ENCODE measurements at places on chromosomes 2 and 18.

DNA sequence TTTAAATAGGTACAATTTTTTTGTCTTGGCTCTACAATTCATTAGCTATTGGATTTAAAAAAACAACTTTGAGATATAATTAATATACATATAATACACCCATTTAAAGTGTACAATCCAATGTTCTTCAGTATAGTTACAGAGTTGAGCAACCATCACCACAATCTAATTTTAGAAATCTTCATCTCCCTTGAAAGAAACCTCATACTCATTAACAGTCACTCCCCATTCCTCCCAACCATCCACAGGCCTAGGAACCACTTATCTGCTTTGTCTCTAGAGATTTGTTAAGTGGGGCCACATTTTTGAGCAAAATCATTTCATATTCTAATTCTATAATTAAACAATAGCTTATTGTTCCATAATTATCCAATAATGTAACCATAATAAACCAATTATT lies 32.6 kb downstream of the MRPL33 start:
- DNase-seq: no peak

DNA sequence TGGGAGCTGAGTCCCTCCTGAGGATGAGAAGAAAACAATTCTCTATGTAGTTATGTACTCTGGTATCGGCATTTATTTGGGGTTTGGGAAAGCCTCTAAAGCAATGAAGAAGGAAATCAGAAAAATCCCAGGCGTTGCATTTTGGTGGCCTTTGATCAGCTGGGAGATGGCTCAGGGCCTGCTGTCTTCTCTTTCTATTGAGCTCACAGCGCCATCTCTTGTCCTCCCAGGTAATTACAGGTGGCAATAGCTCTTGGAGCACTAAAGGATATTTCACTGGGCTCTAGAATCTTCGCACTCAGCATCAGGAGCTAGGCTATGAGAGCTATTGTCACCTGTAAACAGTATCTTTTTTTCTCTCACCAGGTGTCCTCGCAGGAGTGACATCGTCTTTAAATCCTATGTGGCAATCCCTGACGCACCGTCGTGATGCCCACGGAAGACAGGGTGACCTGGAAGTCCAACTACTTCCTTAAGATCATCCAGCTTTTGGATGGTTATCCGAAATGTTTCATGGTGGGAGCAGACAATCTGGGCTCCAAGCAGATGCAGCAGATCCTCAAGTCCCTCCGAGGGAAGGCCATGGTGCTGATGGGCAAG lies 76.1 kb upstream of the PMAIP1 start:
- DNase-seq: peak; percentile 74

DNA sequence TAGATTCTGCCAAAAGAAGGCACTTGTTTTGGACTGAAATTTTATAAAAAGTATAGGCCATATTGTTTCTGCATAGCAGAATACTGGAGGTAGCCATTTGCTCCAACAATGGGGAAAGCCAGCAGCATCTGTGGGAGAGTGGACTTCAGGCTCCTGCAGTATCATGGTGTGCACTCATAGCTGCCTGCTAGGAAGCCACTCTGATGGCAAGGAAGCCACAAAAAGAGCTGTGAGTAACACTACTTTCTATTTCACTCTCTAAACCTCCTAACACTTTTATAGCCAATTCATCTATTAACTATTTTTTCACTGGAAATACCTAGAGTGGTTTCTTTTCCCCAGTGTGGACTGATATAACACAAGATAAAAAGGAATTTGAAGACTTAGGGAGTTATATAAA lies 144.4 kb upstream of the KCNJ3 start:
- no peak for DNase-seq

DNA sequence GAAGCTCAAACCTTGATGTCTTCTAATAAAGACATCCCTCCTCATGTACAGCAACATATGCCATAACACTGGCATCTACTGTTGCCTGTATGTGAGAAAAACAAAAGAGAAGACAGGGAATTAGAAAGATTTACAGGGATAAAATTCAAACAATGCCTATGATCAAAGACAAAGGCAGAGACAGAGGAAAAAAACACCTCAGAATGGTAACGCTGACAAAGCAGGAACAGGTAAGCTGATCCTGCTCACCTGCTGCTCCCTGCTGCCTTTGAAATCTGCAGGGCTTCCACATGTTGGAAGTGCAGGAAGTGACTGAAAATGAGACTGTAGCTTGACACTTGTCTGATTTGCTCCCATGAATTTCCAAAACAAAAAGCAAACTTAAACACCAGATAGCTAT lies 90.2 kb upstream of the DNAJC10 start:
- no peak for DNase-seq

DNA sequence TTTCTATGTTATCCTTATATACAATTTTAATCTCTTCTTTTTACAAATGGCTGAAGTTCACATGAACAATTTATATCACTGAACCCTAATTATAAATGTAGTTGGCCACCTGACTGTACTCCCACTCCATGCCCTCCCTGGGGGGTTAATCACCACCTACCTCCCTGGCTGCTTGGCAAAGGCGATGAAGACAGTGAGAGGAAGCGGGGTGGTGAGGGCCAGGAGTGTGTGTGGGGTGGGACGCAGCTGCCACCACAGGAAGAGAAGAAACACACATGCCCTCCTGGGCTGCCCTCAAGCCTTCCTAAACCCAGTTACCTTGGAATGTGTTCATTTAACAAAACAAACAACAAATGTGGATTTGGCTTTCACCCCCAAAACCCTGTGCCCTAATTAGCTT lies 87.0 kb upstream of the REV1 start:
- no peak for DNase-seq

DNA sequence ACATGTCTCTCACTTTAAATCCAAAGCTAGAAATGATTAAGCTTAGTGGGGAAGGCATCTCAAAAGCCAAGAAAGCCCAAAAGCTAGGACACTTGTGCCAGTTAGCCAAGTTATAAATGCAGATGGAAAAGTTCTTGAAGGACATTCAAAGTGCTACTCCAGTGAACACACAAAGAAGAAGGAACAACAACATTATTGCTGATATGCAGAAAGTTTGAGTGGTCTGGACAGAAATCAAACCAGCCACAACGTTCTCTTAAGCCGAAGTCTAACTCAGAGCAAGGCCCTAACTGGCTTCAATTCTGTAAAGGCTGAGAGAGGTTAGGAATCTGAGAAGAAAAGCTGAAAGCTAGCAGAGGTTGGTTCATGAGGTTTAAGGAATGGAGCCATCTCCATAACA lies 49.0 kb downstream of the PPP4R1 start:
- no peak for DNase-seq

DNA sequence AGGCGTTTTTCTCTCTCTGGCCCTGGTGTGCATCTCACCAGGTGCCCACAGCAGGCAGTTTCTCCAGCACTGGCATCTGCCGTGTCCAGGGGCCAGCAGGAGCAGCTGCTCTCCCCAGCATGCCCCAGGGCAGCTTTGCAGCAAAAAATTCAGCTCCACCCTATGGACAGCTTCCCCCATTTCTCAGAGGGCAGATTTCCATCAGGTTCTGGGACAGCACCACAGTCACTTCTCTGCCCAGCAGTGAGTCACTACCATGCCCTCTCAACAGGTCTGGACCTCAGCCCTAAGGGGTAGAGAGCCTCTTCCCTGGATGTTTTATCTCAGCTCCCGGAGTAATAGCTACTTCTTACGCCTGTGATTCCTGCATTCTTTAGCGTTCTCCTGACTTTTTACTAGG lies 170.2 kb upstream of the RAB12 start:
- no peak for DNase-seq

DNA sequence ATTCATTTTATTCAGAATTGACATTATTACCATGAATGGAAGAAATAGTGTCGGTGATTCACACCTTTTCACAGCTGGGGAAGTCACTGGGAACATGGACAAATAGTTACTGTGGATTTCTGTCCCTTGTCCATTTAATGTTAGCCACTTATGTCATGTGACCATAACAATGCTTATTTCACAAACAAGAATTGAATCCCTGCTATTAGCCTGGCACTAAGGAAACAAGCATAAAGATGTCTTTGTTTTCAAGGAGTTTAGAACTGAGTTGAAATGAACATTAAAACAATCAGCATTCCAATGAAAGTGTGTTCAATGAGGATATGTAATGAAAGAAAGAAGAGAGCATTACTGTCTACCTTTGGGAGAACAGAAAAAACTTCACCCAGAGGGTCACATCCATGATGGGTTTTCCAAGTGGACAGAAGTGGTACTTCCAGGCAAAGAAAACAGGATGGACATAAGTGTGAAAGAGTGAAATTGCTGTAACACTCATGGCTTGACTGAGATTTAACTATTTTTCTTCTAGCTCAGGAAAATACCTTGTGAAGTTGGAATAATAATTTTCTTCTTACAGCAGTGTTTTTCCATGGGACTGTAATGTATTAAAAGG lies 324.5 kb upstream of the UBE2E3 start:
- DNase-seq: no peak

- peak; percentile 27 for DNase-seq
These were observed 170.7 kb upstream of the FSIP2 start for GRCh38 chr2:185567940-185568339.

GRCh38 chr2:213537579-213537978 lies 253.3 kb downstream of the SPAG16 start:
- no peak for DNase-seq

DNA sequence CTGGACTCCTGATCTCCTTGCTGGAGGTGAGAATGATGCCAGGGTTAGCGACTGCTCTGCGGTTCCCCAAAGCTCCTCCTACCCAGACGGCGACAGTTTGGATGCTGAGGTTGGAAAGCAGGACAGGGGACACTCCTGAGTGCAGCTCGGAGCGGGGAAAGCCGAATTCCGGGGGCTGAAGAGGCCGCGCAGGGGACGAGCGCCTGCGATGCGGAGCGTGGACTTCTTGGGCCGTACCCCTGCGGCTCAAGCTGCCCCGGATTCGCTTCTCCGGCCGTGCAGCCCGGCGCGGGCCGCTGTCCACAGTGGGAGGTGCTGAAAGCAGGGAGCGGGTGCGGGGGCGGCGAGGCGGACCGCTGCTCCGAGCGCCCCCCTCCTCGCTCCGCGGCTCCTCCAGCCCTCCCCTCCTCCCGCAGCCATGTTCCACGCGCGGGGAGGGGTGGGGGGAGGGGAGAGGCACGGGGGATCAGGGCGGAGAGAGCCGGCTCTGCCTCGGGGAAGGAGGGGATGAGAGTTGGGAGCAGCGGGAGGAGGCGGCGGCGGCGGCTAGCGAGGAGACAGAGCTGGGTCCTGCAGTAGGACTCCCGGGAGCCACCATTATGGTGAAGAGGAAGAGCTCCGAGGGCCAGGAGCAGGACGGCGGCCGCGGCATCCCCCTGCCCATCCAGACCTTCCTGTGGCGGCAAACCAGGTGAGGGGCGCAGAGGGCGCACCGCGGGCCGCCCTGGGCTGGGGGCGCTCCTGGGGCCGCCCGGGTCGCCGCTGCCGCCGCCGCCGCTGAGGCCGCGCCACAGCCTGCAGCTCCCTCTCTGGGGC lies at the start of gene UNC80:
Gene UNC80, plus strand, starts transcription at position 359 of the 816 bp plus-strand sequence. Its CDS starts 241 bp downstream, at position 600.
- DNase-seq: peak; percentile 85

GRCh38 chr18:14093307-14093915 lies 38.8 kb downstream of the ZNF519 start:
- DNase-seq: no peak

- DNase-seq: no peak
These were observed 132.9 kb upstream of the SIX2 start for GRCh38 chr2:45141883-45142866.

DNA sequence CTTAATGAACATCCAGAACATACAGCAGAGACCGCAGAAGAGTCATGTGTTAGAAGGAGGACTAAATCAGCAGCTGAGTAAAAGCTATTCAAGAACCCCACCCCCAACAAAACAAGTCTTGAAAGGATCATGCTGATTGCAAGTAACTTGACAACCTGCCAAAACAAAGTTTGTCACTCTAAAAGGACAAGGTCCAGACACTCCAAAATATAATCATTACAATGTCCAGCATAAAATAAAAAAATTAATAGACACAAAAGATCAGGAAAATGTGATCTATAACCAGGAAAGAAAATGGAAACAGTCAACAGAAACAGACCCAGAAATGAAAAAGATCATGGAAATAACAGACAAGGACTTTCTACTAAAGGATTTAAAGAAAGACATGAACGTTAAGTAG lies 28.5 kb downstream of the CCDC88A start:
- no peak for DNase-seq

DNA sequence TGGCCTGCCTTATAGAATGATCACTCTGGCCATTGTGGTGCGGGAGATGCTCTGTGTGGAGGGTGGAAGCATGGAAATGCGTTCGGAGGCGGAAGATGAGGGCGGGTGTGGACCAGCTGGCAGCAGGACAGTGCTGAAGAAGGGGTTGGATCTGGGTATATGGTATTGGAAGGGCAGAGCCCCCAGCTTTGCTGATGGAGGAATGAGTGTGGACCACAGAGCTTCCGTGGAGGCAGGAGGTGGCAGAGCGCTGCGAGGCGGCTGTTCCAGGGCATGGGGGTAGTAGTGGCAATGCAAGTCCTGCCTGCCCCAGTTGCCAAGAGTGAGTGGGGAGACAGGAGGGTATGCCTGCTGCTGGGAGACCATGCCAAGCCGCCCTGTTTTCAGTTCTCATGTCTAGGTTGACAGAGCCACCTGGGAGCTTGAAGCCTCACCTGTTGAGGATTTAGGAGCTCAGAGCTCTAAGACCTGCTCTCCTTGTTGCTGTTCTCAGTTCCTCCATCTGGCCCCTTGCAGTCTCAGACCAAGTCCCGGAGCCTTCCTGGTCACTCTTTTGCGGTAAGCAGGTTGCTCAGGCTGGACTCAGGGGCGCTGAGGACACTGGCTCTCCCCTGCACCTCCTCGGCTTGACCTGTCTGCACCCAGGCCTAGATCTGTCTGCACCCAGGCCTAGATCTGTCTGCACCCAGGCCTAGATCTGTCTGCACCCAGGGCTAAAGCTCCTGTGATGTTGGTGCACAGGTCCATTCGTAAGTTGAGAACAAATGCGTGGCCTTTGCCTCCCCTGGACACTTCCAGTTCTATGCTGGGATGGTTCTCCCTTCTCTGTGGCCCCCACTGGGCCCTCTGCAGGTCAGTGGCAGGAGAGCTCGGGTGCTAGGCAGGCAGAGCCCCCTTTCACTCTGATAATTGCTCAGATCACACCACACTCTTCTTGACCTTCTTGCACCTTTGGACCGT lies 290.5 kb upstream of the HS6ST1 start:
- DNase-seq: no peak

- DNase-seq: no peak
These were observed 20.8 kb downstream of the CRIM1 start for GRCh38 chr2:36376319-36376765.

DNA sequence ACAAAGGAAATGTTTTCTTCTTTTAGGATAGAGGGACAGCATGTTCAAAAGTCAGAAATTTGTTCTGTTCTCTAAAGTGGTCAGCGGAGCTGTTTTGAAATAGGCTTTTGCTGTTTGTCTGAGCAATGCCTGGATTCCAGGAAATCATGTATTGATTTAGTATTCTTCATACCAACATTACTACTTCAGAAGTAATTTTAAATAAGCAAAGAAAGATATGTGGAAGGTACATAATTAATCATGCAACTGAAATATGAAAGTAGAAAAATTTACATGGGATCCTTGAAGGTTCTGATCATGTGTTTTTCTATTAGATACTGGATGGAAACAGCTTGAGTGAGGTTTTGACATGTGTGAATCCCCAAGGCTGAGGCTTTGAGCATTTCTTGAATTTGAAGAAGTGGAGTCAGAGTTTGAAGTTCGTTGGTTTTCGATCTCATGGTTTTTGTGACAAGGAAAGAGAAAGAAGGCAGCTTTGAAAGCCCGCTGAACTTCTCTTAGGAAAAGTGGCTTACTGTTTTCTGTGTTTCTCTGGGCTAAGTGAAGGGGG lies 220.0 kb downstream of the LDLRAD4 start:
- DNase-seq: no peak
